ENCODE measurements at places on chromosomes 11 and 22. TPM values are rescaled to one million over a fixed set of nuclear protein-coding genes. Genes with fewer than 3 reads are reported as not detected.

The OR8D1 gene
- total RNA-seq = not detected

The CAPN5 gene
- 20.1 TPM for total RNA-seq

The RAB3IL1 gene
- total RNA-seq = 70.5 TPM

The CBX7 gene
- total RNA-seq = 115 TPM

GRCh38 chr11:69841859-69842698, 22.9 kb upstream of the FGF3 start:
- peak; percentile 30 for DNase-seq

DNA sequence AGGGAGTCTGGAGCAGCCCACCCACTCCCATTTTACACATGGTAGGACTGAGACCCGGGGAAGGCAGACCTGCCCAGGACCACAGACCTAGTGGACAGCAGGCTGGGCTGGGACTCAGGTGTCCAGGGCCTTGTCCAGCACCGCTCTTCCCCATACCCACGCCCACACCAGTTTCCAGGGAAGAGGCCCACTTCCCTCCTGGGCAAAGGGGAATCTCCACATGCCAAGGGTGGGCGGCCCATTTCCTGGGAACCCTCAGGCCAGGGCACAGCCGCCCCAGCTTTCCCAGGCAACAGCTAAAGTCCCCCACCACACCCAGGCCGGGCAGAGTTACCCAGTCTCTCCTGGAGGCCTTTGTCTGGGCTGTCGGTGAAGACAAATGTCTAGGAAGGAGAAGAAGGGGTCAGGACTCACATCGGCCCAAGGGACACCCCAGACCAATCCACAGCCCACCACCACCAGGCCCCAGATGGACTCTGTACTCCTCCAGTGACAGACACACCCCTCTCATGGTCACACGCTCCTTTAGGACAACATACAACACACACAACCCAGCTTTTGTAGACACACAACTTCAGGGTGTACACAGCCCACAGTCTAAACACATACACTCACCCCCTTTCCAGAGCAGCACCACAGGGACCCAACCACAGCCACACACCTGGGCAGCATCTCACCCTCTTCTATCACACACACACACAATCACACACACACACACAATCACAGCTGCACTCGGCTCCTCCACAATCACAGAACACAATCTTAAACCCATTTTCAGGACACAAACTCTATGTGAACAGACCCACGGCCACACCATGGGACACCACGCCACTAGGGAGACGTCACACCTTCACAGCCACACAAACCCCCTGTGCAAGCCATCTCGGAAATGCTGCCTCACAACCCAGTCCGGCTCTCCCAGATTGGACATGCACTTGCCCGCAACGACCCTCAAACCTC, 5.5 kb downstream of the MFNG start:
- DNase-seq = no peak

- no peak for DNase-seq
These were observed at the start of gene FXYD6 for GRCh38 chr11:117876341-117877119. Gene FXYD6, minus strand, starts transcription at chr11:117876658. Its CDS starts 33,882 bp downstream, at chr11:117842776.

DNA sequence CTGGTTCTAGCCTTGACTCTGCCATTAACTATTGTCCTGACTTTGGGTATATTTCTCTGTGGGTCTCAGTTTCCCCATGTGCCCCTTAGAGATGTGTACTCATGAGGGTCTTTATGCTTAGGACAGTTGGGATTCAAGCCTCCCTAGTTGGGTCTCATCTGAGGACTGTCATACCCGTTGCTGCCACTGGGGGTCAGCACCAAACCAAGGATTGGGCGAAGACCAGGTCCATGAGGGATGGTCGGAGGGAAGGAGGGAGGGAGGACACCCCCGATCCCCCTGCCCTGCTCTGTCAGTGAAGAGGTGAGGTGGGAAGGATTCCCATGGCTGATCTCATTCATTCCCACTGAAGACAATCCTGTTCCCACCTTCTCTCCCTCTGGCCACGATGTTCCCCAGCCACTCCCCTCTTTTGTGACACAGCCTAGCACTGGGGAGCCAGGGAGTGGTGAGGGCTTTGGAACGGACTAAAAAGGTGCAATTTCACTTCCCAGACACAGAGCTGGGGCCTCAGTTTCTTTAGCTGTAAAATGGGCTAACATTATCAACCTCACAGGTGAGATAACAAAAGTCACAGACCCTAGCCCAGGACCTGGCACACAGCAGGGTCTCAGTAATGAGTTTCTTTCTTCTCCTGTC, 12.4 kb upstream of the KLHL35 start:
- DNase-seq = peak; percentile 90

DNA sequence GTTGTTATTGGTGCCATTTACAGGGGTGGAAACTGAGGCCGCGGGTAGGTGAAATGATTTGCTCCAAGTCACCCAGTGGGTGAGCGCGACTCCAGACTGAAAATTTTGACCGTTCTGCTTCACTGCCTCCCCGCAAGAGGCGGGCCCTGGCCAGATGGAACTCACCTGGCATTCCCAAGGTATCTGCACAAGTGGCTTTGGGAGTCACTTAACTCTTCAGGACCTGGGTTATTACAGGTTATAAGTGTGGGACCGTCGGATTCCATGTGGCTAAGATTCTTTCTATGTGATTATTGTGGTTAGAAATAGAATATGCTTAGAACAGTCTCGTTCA, 598 bp downstream of the CABIN1 start:
- DNase-seq = no peak

GRCh38 chr11:125649465-125650166, 24.7 kb downstream of the CHEK1 start:
- DNase-seq = no peak

GRCh38 chr11:74025467-74026166, 16.7 kb upstream of the UCP3 start:
- DNase-seq = no peak

DNA sequence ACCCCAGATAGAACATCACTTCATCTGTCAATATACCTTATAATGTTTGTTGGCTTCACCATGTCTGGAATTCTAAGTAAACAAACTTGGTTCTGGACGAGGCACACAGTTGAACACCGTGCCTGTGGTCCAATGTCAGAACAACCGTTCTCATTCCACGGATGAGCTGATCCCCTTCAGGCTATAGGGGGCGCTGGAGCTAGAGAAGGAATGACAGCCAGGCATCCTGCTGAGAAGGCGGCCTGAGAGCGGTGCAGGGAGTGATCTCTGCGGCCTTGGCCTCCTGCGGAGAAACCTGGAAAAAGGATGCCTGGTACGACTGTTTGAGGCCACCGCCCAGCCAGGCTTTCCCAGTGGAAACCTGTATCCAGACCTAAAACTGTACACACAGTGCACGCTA, 48.7 kb downstream of the FDX1 start:
- no peak for DNase-seq

DNA sequence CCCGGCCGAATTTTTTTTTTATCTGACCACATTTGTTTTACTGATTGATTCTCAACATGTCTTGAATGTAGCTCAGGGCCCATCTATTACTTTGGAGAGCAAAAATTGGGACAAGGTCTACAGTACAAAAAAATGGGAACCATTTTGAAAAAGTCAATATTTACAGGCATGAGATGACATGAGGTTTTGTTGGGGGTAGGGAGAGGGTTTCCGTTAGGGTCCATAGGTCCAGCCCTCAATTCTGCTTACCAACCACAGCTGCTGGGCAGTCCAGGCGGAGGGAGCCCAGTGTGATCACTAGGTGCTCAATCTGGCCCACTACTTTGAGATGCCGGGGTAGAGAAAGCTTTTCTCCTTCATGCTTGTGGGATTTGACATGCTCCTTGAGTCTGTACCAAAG, 18.3 kb downstream of the NRIP3 start:
- DNase-seq = no peak

- DNase-seq = no peak
These were observed 11.7 kb upstream of the DNAJB13 start for GRCh38 chr11:73939096-73939495.

DNA sequence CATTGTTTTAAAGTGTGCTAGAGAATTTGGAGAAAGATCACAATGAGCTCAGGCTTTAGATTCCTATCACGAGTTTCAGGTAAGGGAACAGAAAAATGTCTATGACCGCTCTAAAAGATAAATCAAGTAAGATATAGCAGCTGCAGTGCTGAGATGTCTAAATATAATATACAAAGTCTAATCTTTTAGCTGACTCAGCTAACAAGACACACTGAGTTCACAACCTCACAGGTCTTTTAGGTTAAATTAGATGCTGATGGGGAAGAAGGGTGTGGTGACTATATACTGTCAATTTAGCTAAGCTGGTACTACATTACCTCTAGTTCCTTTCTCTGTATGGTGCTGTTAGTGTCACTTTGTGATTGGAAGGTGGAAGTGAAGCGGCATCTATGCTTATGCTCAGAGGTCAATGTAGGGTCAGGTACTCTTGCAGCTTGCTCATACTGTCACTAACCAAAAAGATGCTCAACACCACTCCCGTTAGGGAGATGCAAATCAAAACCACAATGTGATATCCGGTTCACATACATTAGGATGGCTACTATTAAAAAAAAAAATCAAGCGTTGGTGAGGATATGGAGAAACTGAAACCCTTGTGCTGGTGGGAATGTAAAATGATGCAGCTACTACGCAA, 283.5 kb downstream of the SWAP70 start:
- no peak for DNase-seq

DNA sequence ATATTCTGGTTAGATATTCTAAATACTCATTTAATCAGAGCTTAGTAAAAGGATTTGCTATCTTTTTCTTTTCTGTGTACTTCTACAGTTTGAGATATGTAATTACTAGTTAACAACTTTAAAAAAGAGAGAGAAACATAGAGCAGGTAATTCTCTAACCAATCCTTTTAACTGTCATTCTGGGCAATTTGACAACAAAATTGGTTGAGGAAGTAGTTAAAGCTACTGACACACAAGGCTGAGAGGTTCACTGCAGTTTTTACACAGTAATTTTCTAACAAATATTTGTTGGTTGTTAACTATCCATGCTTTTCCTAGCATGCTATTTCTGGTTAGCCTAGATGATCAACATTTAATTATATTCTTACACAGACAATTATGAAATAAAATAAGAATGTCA, 3.6 kb downstream of the SOX6 start:
- no peak for DNase-seq

- no peak for DNase-seq
These were observed 585 bp upstream of the NADSYN1 start for GRCh38 chr11:71452199-71453036.

All from sciatic nerve (tissue), 2 donors.